ENCODE measurements at places on chromosomes 2 and 18.
A peak's percentile ranks its signal among the peaks of the same experiment; 100 is the strongest.

DNA sequence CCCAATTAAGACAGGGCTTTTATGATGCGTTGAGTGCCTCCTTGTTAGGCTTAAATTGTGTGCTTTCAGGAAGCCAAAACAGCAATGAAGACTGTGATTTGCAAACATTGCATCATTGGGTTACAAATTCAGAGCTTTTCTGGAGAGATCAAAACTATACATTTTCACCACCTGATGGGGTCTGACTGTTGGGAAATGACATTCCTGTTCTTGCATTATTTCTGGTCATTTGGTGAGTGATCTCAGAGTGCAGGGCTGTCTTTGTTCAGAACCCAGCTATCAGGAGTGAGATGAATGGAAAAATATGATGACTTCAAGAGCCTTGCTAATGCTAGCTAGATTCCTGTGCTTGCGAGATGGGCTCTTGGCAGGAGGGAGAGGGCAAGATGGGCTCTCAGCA lies 39.1 kb downstream of the SH3RF3 start:
- DNase-seq: no peak

GRCh38 chr2:101770726-101771125 lies 73.2 kb downstream of the MAP4K4 start:
- DNase-seq: peak; percentile 96

DNA sequence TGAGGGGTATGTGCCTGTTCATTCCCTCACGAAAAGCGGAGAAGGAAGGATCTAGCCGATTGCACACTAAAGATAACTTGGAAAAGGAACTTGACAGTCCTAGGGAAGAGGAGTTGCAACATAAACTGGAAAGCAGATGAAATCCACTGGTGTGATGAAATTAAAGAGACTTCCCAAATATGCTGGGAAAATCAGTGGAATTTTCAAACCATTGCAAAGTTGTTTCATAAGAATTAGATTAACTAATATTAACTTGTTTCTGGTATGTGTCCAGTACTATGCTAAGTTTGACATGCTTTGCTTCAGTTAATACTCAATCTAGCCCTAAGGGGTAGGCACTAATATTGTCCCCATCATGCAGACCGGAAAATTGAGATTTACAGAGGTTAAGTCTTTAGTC lies 222.7 kb downstream of the IKZF2 start:
- peak; percentile 88 for DNase-seq

DNA sequence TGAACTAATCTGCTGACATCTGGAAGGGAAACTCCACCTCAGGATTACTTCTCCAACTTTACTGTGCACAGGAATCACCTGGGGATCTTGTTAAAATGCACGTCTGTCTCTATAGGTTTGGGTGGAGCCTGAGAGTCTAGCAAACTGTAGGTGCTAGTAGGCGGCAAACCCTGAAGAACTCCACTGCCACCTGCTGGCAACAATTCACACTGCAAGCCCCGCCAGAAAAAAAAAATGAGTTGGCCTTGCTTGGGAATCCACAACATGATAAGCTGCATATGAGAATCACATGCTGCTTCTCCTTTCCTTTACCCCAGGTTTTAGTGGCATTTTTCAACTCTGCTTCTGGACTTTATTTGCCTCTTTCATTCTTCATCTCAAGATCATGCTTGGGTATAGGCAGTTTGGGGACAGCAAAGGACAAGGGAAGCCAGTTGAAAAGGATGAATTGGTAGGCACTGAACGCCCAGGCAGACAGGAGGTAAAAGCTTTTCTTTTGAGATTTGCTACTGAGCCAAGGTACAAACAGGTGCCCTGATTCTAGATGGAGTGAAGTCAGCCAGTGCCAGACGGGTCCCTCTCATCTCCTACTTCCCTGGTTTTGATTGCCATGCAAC lies 88.8 kb downstream of the VIT start:
- peak; percentile 80 for DNase-seq

DNA sequence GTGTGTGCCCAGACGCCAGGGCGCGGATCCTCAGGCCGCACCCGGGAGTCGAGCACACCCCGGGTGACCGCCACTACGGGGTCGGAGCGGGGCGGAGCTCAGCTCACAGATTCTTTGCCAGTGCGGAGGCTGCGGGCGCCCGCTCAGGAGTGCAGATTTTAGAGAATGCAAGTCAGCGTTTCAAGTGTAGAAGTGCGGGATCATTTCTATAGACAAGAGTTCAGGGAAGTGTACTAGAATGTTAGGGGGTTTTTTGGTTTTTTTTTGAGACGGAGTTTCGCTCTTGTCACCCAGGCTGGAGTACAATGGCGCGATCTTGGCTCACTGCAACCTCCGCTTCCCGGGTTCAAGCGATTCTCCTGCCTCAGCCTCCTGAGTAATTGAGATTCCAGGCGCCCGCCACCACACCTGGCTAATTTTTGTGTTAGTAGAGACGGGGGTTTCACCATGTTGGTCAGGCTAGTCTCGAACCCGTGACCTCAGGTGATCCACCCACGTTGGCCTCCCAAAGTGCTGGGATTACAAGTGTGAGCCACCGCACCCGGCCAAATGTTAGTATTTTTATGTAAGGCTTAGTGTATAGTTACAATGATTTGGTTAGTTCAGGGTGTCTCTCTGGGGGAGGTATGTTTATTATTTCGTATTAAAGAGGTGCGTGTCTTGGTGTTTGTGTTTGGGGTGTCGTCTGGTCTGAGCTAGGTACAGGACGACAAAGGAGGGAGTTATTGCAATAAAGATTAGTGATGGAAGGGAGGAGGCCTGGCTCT lies 619 bp upstream of the FAM168B start:
- DNase-seq: peak; percentile 96

DNA sequence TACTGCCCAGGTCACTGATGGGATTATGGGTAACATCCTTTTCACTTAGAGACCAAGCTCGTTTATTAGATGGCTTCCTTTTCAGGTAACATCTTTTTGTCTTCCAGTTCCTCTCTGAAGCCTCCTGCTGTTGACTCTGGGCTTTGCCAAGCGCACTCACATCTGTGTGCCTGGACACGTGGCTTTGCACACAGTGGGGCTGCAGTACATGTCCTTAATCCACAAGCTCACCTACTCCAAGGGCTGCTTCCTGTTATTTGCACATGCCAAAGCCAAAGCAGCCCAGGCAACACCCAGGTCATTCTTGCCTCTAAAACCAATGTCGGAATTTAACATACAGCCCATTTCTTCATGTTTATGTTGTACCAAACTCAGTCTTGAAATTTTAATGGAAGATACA lies 124.2 kb upstream of the BOD1L2 start:
- DNase-seq: no peak

- no peak for DNase-seq
These were observed 565.2 kb upstream of the ID2 start for GRCh38 chr2:8116661-8117060.

DNA sequence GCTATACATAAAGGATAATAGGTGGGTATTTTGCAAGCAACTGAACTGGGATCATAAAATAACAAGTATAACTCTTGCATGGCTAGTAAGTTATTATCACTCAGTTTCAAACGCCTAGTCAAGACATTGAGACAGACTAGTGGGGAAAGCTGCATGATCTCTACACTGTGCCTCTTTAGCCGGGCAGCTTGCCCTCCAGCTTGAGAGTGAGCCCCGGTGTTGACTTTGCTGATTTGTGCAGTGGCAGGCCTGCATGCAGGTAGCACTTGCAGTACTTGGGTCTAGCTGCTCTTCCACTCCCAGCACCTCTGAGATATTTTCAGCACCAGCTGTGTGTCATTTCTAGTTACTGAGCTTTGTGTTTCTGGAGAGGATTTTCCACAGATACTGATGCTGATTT lies 118.8 kb upstream of the DAPL1 start:
- DNase-seq: no peak

GRCh38 chr2:176683618-176684111 lies 414.4 kb downstream of the MTX2 start:
- DNase-seq: peak; percentile 29

GRCh38 chr2:162821718-162822117 lies 16.8 kb downstream of the KCNH7 start:
- no peak for DNase-seq

GRCh38 chr2:134527381-134527780 lies 191.4 kb downstream of the TMEM163 start:
- no peak for DNase-seq

DNA sequence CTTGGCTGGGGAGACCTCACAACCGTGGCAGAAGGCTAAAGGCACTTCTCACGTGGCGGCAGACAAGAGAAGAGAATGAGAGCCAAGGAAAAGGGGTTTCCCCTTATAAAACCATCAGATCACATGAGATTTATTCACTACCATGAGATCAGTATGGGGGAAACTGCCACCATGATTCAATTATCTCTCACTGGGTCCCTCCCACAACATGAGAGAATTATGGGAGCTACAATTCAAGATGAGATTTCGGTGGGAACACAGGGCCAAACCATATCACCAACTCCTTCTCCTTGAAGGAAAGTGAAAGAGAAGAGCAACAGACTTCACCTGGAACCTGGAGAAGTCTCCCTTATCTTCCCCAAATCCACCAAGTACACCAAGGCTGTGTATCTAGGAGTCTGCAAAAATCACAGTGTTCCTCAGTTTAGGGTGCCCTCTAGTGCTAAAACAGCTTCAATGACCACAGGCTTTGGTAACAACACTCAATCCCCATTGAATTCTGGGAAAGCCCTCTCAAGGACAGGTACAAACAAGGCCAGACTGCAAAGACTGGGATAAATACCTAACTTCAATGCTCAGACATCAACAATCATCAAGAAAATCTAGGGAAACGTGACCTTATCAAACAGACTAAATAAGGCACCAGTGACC lies 148.8 kb upstream of the SRD5A2 start:
- peak; percentile 47 for DNase-seq

DNA sequence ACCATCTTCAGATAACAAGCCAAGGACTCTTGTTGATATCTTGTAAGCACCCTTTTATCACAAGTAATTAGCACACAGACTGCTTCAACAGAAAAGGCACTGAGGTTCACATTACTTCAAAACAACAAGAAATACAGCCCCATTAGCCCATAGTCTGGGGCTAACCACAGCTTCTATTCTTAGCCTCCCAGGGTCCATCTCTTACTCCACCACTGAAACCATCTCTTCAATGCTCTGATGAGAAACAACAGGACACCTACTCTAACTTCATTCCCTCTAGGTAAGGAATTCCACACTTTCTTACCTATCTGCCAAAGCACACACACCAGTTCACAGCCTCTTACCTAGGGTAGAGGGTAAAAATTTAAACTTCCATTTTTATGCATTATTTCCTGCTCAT lies 26.4 kb upstream of the CYTIP start:
- DNase-seq: no peak

GRCh38 chr2:105291981-105292380 lies 37.6 kb downstream of the TGFBRAP1 start:
- DNase-seq: peak; percentile 25

DNA sequence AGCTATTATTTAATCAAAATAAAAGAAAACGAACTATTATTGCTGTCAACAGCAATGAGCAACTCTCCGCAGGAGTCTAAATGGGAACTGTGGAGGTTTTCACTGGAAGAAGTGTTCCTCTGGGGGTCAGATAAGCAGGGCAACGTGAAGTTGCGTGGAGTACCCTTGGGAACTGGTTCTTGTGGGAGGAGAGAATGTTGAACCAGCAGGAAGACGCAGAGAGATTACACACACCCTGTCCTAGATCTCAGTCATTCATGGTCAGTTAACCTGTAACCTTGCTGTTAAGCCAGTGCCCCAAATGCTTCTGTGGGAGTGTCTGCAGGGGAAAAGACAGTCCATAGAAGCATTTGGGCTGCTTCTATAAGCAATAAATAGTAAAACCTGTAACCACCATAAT lies 20.4 kb upstream of the CABLES1 start:
- DNase-seq: peak; percentile 10

DNA sequence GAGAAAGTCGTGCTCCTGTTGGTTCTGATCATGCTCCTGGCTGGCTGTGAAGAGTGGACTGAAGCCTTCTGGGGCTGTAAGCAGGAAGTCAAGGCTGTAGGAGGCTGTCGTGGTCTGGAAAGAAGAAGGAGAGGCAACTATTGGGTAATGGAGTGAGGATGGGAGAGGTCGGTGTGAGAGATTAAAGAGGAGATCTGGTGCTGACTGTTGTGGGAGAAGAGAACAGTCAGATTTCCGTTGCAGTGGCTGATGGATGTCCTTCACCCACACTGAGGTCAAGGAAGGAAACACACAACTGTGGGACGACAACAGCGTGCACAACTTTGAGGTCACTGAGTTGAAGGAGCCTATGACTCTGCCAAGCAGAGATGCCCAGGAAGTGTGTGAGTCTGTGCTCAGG lies 2.8 kb upstream of the PSMD1 start:
- no peak for DNase-seq

DNA sequence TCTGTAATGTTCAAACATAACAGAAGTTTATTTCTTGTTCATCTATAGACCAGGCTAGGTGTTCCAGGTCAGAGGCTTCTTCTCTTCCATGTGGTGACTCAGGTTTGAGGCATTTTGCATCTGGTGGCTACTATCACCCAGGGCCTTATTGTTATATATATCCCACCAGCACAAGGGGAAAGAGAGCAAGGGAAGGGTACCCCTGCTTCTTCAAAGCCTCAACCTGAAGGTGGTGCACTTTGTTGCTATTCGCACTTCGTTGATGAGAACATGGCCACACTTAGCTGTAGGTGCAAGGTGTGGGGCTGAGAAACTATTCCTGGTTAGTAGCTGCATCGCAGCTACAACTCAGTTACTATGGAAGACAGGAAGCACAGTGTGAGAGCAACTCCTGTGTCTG lies 27.4 kb upstream of the SLC3A1 start:
- DNase-seq: no peak

DNA sequence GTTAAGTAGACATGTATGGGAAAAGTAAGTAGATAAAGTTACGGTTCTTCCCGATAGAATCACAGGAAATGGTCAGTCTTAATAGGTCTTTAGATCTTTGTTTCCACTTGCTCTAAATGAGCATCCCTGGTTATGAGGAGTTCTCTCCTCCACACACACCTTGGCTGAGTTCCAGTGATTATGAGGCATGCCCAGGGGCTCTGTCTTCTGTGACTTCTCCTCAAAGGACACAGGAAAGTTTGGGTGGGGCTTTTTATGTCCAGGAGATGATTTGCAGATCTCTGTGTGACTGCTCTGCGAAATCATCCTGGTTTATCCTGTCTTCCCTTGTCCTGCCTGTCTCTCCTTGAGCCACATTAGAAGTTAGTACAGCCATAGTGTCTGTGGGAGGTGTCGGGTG lies 83.9 kb upstream of the EML6 start:
- DNase-seq: no peak

GRCh38 chr2:198994678-198995077 lies 463.1 kb downstream of the SATB2 start:
- DNase-seq: no peak

GRCh38 chr2:2941205-2941604 lies 436.4 kb downstream of the EIPR1 start:
- no peak for DNase-seq

DNA sequence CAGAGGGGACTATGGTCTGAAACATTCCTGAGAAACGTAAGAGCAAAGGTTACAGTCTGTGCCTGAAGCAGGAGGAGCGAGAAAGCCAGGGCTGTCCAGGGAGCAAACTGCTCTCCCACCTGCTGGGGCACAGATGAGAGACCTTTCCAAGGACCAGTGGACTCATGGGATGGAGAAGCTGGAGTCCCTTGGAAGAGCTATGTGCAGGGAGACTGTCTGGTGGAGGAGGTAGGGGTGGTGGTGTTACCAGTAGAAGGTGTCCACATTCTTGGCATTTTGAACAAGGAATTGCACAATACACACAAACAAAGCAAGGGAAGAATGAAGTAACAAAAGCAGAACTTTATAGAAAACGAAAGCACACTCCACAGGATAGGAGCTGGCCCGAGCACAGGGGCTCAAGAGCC lies 97.9 kb upstream of the CYRIA start:
- peak; percentile 72 for DNase-seq

- peak; percentile 56 for DNase-seq
These were observed 318.7 kb downstream of the PDE11A start for GRCh38 chr2:177753682-177754491.

All from trophoblast cell (in vitro differentiated cells and primary cell).